ENCODE measurements at places on chromosomes 3 and 15.

- peaks cover 5% of the 10 kb centered on the region for H3K27me3 ChIP-seq
- H3K36me3 ChIP-seq, result peaks cover 10% of the 10 kb centered on the region
- no peak overlapping the region for H3K4me3 ChIP-seq
- peaks cover 9% of the 10 kb centered on the region for H3K4me1 ChIP-seq
These were observed 10.9 kb downstream of the APH1B start for GRCh38 chr15:63288342-63288741.

- no peaks in the 10 kb centered on the region for H3K4me1 ChIP-seq
- DNase-seq, result no peak
- H3K27ac ChIP-seq, result no peak overlapping the region
These were observed 8.4 kb upstream of the CNTN4 start for GRCh38 chr3:2090095-2090911.

DNA sequence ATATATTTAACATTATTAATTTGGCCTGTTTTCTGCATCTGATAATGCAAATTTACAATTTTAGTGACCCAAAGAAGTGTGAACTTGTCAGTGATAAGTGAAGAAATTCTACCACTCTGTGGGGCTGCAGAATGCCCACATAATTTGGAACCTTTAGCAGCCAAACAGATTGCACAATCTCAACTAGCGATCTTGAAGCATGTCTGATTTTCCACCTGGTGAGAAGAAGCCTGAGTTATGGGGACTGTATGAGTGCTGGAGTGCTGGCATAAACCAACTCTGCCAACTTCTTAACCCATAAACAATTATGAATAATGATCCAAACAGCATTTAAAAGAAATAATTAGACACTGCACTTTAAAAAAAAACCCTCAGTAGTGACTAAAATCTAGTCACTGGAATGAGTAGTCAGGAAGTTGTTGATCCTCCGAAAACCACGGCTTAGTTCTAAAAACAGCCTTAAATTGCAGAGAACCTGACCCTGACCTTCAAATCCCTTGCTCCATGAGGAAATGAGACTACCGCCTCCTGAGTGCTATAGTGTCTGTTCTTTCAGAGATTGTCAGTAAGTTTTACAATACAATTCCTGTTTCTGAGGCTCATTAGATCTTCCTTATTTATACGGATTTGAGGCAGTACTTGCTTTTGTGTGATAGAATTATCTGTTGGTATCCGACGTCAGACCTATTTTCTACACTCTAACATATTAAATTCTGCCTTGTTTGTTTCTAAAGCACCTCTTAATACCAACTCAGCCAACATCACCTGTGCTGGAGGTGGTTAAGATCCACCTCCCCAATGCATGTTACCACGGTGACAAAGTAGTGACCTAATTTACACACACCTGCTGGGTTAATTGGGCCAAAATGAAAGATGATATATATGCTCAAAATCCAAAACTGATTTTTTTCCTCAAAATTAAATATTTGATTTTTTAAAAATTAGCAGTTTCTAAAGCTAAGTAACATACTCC is 267.7 kb downstream of the ZBTB20 start:
- no peaks in the 10 kb centered on the region for H3K27me3 ChIP-seq
- H3K27ac ChIP-seq, result no peak overlapping the region
- H3K36me3 ChIP-seq, result no peaks in the 10 kb centered on the region
- DNase-seq, result no peak

DNA sequence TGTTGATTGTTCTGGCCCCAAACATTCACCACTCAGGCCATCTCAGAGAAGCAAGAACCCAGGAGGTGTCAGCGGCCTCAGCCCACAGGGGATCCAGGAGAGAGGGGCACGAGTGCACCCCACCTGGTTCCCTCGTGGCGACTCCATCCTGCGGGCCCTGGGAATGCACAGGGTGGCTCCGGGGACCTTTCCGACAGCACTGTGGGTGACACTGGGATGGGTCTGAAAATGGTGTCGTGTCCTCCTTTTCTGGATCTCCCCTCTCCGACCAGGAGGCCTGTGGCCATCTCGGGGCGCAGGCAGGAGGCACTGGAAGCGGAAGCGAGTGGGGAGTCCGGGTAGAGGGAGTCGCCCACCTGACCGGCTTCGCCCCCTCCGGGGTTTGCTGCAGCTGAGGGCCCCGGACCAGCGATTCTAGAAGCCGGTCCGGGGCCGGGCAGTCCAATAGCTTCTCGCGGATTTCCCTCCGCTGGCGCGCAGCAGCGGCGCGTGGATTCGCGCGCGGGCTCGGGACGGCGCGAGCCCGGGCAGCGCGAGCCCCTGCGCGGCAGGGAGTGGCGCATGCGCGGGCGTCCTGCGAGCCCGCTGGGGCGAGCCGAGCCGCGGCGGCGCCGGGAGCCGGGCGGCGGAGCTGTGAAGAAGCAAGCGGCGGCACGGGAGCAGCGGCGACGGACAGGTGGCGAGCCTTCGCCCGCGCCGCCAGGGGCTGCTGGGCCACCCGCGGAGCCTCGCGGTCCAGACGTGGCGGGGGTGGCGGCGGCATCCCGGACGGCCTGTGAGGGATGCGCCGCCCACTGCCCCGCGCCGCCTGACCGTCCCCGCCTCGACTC is at the start of gene DOCK3:
Gene DOCK3 (plus strand): TSS at position 579 of the 830 bp plus-strand sequence. CDS start 337 bp downstream, outside the sequence.
- H3K4me3 ChIP-seq, result peak within 1 kb of the TSS; percentile 78
- H3K27ac ChIP-seq, result no peak within 1 kb of the TSS
- peaks cover 5% of the 10 kb centered on the region for H3K4me1 ChIP-seq
- no peaks in the 10 kb centered on the region for H3K36me3 ChIP-seq
- DNase-seq, result peak; percentile 82

DNA sequence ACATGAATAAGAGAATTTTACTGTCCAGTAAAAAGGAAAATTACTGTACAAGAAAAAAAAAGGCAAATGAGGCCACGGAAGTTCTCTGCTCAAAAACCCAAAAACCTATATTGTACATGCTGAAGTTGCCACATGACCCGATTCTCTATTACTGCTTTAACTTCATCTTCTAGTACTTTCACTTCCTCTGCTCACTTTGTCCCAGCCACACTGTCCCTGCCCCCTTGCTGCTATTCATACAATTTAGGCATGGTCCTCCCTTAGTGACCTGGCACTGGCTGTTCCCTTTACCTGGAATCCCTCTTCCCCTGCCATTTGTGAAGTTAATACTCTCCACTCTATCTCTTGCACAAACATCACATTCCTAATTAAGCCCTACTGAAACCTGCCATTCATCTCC is 457.4 kb downstream of the MAGI1 start:
- H3K36me3 ChIP-seq, result peaks cover 9% of the 10 kb centered on the region
- peaks cover 44% of the 10 kb centered on the region for H3K4me1 ChIP-seq
- no peak overlapping the region for H3K4me3 ChIP-seq
- no peak overlapping the region for H3K27ac ChIP-seq
- H3K27me3 ChIP-seq, result no peaks in the 10 kb centered on the region

- H3K27ac ChIP-seq, result no peak overlapping the region
These were observed 444.7 kb upstream of the RBMS3 start for GRCh38 chr3:28836199-28836598.

- no peak overlapping the region for H3K4me3 ChIP-seq
- no peaks in the 10 kb centered on the region for H3K27me3 ChIP-seq
- H3K4me1 ChIP-seq, result peaks cover 43% of the 10 kb centered on the region
- no peak overlapping the region for H3K27ac ChIP-seq
- DNase-seq, result no peak
These were observed 7.2 kb downstream of the FEM1B start for GRCh38 chr15:68284616-68285258.

GRCh38 chr3:157543501-157544035 is 40.4 kb upstream of the VEPH1 start:
- peaks cover 58% of the 10 kb centered on the region for H3K27me3 ChIP-seq
- no peak overlapping the region for H3K27ac ChIP-seq
- H3K36me3 ChIP-seq, result peaks cover 5% of the 10 kb centered on the region
- DNase-seq, result no peak

DNA sequence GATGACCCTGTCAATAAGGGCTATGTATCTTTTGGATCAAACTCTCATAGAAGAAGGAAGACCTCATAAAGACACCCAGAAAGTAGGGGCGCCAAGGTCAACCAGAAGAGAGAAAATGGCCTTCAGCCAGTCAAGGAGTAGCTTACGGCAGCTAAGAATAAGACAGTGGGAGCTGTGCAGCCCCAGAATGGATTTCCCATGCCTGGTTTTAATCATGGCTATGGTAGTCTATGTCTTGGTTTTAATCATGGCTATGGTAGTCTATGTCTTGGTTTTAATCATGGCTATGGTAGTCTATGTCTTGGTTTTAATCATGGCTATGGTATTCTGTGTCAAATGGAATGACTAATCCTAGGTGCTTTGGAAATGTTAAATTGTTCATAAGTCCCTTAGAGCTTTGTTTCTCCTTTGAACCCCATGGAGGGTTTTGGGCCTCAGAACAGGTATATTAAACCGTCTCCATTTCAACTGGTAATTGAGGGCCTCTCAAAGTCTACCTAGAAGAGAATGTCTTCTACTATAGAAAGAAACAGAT is 742.0 kb upstream of the CFAP20DC start:
- DNase-seq, result no peak
- H3K4me1 ChIP-seq, result peaks cover 31% of the 10 kb centered on the region
- peaks cover 3% of the 10 kb centered on the region for H3K27me3 ChIP-seq

DNA sequence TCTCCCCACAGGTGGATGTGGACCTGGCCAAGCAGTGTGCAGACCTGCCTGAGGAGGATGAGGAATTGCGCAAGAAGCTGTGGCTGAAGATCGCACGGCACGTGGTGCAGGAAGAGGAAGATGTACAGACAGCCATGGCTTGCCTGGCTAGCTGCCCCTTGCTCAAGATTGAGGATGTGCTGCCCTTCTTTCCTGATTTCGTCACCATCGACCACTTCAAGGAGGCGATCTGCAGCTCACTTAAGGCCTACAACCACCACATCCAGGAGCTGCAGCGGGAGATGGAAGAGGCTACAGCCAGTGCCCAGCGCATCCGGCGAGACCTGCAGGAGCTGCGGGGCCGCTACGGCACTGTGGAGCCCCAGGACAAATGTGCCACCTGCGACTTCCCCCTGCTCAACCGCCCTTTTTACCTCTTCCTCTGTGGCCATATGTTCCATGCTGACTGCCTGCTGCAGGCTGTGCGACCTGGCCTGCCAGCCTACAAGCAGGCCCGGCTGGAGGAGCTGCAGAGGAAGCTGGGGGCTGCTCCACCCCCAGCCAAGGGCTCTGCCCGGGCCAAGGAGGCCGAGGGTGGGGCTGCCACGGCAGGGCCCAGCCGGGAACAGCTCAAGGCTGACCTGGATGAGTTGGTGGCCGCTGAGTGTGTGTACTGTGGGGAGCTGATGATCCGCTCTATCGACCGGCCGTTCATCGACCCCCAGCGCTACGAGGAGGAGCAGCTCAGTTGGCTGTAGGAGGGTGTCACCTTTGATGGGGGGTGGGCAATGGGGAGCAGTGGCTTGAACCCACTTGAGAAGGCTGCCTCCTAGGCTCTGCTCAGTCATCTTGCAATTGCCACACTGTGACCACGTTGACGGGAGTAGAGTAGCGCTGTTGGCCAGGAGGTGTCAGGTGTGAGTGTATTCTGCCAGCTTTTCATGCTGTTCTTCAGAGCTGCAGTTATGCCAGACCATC is 8.6 kb downstream of the VPS18 start:
- DNase-seq, result no peak
- H3K4me3 ChIP-seq, result no peak overlapping the region
- H3K4me1 ChIP-seq, result peaks cover 21% of the 10 kb centered on the region
- no peaks in the 10 kb centered on the region for H3K27me3 ChIP-seq
- no peak overlapping the region for H3K27ac ChIP-seq
- peaks cover 25% of the 10 kb centered on the region for H3K36me3 ChIP-seq

GRCh38 chr3:8516783-8517182 is 15.2 kb downstream of the LMCD1 start:
- H3K27ac ChIP-seq, result no peak overlapping the region
- no peak for DNase-seq
- H3K4me1 ChIP-seq, result peaks cover 25% of the 10 kb centered on the region
- peaks cover 37% of the 10 kb centered on the region for H3K36me3 ChIP-seq
- H3K4me3 ChIP-seq, result no peak overlapping the region

GRCh38 chr15:93245661-93246042 is 156.6 kb upstream of the RGMA start:
- H3K4me3 ChIP-seq, result no peak overlapping the region
- H3K27ac ChIP-seq, result peak overlapping the region; percentile 24
- peaks cover 37% of the 10 kb centered on the region for H3K4me1 ChIP-seq
- DNase-seq, result no peak

DNA sequence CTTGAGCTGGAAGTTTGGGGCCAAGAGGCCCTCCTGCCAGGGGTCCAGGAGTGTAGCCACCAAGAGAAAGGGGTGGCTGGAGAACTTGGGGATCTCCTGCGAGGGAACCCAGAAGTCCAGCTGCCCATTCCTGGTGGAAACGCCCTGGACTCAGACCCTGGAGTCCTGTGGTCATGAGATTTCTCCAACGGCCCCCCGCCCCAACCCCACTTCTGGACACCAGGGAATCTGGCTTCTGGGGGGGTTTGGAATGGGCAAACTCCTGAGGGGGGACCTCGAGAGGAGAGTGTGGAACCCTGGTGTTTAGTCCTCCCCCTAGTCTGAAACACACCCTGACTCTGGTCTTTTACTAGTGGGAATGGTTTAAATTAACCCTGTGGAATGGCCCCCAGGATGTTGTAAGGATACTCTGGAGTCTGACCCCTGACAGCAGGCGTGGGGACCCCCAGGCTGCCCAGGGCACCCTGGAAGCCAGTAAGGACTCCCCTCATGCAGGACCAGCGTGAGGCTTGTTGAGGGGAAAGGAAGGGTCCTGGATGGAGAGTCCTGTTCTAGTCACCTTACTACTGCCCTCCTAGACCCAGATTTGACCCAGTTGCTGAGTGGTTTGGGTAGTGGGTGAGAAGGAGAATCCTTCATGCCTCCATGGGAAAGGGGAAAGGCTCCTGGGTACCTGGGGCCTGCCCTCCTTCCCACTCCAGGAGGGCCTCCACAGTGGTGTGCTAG is 540 bp downstream of the KLHDC8B start:
- peak overlapping the region; percentile 91 for H3K4me3 ChIP-seq
- peaks cover 14% of the 10 kb centered on the region for H3K27me3 ChIP-seq
- peak overlapping the region; percentile 84 for H3K27ac ChIP-seq
- peaks cover 57% of the 10 kb centered on the region for H3K4me1 ChIP-seq
- DNase-seq, result no peak

DNA sequence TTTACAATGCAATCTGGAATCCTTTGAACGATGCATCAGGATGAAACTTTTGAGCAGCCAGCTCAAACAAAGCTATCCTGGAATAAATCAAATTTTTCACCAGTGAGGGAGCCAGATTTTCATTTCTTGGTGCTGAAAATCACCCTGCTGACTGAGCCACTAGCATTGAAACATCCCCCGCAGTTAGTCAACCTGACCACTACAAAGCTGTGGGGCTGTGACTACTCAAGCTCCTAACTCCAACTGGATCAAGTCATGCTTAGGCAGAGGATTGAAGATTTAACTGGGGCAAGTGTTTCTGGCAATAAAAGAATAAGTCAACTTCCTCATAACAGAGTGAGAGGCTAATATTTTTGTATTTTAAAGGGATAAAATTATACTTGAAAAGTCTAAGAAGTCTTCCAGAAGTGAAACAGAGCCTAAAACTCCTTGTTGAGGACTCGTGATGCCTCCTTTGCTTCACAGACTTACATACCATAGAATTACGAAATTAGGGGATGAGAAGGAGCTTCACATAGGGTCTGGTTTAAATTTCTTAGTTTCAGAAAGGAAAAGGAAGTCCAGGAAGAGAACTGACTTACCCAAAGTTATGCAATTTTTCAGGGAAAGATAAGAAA is 177.8 kb downstream of the SERPINI1 start:
- peaks cover 3% of the 10 kb centered on the region for H3K27me3 ChIP-seq
- DNase-seq, result peak; percentile 7
- no peak overlapping the region for H3K27ac ChIP-seq
- H3K4me1 ChIP-seq, result peaks cover 12% of the 10 kb centered on the region
- H3K36me3 ChIP-seq, result no peaks in the 10 kb centered on the region

GRCh38 chr15:99566157-99566897 is 543 bp downstream of the MEF2A start:
- peak; percentile 58 for DNase-seq
- H3K4me3 ChIP-seq, result peak overlapping the region; percentile 94
- H3K27me3 ChIP-seq, result peaks cover 8% of the 10 kb centered on the region
- H3K36me3 ChIP-seq, result no peaks in the 10 kb centered on the region
- peaks cover 62% of the 10 kb centered on the region for H3K4me1 ChIP-seq

Data from nephron progenitor cell (in vitro differentiated cells).